Stimulated activated CD8-positive, alpha-beta memory T cell treated with anti-CD3 and anti-CD28 coated beads, Interleukin-4, amount 100 ng/mL, for 4 hours (primary cell): ENCODE measurements at places on chromosomes 7 and 10.

DNA sequence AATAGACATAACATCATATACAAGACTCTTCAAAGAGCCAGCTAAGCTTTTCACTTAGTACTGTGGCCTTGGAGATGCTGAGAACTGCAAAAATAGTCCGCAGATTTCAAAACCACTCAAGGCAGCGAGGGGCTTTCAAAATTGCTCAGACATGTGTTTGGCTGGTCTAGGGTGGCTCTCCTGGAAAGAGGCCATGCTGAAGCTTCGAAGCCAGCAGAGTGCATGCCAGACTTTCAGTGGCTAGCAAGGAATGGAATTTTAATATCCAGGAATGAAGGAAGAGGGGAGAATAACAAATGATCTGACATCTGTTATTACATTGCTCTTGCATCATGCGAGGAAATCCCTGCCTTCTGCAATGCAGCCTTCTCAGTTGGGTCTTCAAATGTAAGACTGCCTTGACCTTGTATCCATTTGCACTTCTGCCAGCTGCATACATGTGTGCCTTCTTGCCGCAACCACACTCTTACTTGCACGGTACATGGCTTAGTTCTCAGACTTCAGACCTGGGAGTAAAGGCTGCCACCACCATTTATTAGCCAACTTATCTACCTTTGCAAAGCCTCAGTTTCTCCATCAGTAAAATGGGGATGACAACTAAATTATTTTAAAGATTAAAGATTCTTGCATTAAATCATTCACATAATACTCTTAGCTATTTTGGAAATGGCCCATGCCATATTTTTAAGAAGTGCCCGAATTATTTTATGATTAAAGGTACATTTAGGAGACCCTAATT, 55.9 kb downstream of the ITIH5 start:
- DNase-seq = no peak

DNA sequence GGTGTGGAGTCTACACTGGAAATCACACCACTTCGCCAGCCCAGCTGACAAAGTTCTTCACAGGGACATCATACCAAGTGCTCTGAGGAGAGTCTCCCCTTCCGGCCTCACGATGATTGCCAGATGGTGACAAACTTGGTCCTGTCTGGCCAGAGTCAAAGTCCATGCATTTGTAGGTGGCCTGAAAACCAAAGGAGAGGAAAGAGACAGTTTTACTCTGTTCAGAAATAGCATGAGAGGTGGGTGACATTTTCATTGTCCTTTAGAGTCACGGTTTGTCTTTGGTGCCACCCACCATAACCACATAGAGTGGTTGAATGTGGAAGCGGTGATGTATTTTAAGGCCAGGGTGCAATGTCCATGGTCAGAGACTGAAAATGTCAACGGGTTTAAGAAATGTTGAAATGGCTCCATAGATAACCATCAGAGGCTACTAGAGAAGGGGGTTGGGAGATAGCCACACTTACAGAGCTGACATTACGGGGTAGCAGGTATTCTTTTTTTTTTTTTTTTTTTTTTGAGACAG, 33.0 kb downstream of the BTBD16 start:
- no peak for DNase-seq

DNA sequence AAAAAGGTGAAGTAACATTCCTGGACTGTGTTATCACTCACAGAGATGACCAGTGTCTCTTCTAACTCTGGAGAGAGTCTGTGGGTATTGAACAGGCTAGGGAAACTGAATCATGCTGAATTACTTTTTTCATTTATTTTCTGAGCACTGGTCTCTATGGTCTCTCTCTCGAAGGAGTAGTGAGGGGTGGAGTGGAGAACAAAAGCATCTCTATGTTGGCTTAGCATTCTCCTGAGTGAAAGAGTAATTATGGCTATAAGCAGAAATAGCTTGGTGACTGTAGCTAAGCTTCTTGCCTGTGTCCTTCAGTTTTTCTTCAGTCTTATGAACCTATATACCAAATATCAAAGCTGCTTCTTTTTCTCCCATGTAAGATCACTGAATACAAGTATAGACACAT, 64.6 kb upstream of the PTN start:
- DNase-seq = no peak

- DNase-seq = no peak
Measured at GRCh38 chr10:101708870-101709269, 13.9 kb upstream of the FBXW4 start.

DNA sequence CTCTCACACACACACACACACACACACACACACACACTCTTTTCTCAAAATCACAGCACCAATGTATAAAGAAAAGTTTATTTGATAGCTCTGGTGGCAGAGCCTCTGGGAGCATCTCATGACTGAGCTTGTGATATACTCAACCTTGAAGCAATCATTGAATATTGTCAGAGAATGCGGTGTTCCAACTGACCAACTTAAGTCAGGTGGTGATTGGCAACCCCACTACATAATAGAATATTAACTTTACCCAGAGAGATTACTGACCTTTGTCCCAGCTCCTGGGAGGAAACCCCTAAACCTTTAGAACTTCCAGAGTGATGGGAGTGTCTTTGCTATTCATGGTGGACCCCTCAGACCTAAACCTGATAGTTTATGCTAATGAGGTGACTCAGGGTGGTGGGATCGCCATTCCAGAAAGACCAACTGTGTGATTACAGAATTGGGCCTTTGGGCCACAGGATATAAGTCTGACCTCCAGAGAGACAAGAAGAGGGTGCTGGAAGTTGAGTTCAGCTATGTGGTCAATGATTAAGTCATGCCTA, 143.1 kb downstream of the OTUD1 start:
- DNase-seq = no peak

GRCh38 chr7:156948361-156948760, 1.2 kb upstream of the NOM1 start:
- no peak for DNase-seq

DNA sequence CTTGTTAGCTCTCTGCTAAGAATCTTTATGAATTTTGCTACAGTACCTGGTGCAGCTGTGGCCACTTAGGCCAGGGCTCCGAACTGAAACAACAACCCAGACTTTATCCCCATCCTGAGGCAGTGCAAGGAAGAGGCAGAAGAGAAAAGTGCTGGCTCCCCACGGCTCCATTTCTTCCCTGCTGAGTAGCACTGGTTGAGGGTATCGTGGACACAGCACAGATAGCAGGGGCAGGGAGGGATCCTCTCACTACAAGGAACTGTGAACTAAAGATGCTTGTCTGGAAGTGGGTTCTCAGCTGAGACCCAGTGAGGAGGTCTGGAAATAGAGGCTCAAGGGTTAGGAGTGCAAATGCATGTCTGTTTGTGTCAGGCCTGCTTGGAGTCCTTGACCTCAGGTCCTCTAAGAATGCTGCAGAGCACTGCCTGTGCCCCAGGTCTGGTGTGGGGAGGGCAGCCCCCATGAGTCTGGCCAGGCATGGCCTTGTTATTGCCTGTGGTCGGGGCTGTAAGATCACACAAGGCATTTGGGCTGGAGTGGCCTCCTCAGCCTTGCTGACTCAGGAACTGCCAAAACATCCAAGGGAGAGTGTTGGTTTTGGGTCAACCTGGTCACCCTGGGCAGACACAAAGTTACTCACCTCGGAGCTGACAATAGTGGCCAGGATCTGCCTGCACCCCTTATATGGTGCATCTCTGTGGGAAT, 58.1 kb downstream of the DMBT1 start:
- DNase-seq = no peak

GRCh38 chr7:138396251-138397070, 63.6 kb upstream of the TRIM24 start:
- no peak for DNase-seq
